ENCODE measurements at places on chromosomes 5 and 9. TPM values are rescaled to one million over a fixed set of nuclear protein-coding genes. Genes with fewer than 3 reads are reported as not detected.

The PRLR gene
- total RNA-seq: 14.2 TPM

The VAV2 gene
- total RNA-seq: 9.0 TPM

The PKD2L2 gene
- total RNA-seq: not detected

The TMEM174 gene
- not detected for total RNA-seq

The COL27A1 gene
- 3.9 TPM for total RNA-seq
